ENCODE measurements at places on chromosomes 1 and 21.

- DNase-seq = no peak
These were observed 64.9 kb downstream of the TMEM53 start for GRCh38 chr1:44609412-44609767.

- no peak for DNase-seq
These were observed 241.9 kb downstream of the PTPRU start for GRCh38 chr1:29478151-29478791.

DNA sequence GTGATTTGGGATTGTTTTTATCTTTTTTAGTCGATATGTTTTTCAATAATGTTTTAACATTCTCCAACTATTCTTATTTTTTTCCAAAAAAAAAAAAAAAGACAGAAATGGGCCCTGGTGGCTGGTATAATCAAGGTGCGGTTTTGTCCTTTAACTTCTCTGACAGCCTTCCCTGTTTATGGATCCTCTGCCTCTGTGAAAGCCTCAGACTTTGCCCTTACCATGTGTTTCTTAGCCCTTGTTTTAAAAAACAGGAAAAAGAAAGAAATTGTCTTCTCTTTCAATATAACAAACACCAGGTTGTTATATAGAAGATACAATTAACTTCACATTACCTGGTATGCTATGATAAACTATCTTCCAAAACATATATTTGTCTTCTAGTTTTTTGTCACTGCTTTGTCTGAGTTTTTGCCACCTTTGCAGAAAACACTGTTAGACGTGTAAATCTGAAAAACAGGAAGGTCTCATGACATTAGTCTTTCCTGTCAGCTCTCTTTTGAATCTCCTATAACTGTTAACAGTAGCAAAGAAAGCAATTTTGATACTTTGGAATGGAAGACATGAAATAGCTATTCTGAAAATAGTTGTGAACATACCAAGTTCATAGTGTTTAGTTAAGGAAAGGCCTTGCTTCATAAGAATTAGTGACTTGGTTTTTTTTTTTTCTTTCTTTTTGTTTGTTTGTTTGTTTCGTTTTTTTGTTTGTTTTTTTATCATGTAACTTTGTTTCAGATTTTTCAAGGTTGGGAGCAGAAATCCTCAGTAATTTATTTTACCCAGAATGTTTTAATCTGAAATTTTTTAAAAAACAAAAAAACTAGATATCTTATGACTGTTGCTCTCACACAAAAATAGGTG is 31.7 kb upstream of the CACYBP start:
- DNase-seq = no peak

DNA sequence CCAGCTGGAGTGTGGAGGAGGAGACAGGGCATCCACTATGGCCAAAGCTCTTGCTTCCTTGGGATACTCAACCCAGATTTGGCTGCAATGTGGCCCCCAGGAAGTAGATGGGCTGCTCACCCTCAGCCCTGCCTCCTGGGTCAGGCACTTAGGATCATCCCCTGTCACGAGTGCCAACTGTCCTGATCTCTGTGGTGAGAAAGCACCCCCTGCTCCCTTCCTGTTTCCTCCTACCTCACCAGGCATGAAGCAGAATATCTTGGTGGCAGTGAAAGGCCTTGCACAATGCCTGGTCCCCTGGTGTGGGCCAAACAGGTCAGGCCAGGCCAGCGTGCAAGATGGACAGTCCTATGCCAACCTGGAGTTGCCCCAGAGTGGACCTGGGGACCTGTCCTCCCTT is 211.7 kb downstream of the GRIK3 start:
- DNase-seq = no peak

DNA sequence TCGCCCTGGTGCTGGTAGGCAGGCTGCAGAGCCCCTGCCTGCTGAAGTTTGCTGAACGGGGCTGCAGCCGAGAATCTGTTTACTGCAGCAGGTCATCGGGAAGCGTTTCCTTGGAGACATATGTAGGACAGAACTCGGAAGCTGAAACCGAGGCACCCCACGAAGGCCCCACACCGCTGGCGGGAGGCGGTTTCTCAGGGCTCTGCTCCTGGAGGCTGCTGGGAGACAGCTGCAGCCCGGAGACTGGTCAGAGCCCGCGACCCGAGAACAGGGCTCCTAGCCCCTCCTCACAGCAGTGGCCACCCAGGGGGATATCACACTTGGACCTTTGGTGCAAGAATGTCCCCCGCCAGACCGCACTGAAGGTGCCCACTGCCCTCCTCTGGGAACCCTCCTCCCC is 12.7 kb upstream of the PLCH2 start:
- DNase-seq = no peak

GRCh38 chr1:22907528-22907927 is 65.1 kb downstream of the LACTBL1 start:
- DNase-seq = no peak

- DNase-seq = peak; percentile 7
These were observed 36.5 kb upstream of the CD5L start for GRCh38 chr1:157878059-157878458.

GRCh38 chr1:66542811-66543767 is 9.1 kb downstream of the SGIP1 start:
- DNase-seq = peak; percentile 66

DNA sequence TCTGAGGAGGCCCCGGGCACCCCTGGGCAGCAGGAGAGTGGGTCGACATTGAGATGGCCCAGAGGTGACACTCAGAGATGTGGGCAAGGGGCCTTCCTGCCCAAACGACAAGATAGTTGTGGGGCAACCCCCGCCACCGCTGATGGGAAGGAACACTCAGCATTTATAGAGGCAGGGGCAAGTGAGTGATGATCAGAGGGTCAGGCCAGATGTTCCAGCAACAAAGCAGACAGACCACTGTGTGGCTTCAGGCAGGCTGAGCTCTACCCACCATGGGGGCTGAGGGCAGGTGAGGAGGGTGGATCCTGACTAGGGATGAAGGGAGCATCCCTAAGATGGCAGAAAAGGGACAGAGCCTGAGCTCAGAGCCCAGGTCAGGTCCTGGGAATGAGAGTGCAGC is 362.7 kb downstream of the PTPRU start:
- no peak for DNase-seq

DNA sequence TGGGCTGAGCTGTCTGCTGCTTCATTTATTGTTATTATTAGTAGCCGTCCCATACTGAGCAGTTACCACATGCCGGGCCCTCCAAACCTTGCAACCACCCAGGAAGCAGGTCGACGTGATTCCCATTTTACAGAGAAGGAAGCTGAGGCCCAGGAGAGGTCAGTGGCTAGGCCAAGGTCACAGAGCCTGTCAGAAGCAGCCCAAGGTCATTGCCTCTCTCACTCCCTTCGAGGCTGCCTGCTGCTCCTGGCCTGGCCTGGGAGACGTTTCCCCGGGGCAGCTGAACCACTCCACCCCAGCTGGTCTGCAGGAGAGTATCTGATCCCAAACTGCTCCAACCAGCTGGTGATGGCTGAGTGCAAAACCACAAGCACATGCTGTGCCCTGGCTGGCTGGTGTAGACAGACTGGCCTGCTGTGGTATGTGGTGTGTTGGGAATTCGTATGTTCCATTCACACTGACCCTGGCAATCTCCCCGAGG is 6.5 kb downstream of the PADI4 start:
- no peak for DNase-seq

DNA sequence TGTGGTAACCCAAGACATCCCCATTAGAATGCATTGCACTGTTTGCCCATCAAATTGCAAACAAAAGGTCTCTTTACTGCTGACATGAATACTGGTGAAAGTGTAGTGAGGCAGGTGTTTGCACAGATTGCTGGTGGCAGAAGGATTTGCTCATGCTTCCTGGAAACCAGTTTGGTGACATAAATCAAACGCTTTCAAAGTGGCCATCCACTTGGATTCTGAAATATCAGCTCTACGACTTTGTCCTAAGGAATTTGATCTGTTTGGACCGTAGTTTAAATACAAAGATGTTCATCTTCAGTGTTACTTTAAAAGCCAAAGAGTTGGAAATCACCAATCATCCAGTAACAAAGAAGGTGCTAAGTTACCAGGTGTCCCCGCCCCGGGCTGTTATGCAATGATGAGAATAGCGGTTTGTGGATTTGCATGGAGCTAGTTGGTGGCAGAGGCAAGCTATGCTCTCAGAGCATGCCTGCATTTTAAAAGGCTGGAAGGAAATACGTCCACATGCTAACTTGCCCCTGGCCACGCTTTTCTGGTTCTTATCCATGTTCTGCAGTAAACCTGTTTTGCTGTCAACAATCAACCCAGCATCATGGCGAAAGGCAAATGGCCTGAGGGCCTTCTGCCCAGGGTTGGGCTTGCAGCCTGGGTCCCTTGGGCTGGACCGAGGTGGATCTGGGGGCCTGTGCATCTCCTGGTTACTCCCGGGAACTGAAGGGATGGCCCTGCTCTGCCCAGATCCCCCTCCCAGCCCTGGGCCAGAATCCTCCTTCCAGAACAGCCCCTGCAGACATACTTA is 49.2 kb downstream of the UMODL1 start:
- DNase-seq = no peak

GRCh38 chr1:80427881-80428280 is 1372.9 kb upstream of the ADGRL2 start:
- DNase-seq = no peak

DNA sequence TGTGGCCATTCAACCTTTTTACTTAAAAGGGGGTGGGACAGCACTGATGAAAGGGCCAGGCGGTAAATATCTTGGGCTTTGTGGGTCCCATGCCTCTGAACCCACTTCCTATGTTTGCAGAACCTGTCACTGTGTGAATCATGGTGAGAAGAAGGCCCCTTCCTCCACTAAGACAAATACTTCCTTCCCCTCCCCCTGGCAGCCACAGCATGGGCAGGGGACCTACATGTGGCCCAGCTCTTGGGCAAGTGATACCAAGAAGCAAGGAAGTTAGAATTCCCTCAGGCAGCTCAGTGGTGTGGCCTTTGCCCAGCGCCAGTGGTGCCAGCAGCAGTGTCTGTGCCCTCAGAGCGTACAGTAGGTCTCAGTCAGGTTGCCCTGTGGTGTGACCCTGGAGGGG is 168.6 kb downstream of the TRIM33 start:
- no peak for DNase-seq

DNA sequence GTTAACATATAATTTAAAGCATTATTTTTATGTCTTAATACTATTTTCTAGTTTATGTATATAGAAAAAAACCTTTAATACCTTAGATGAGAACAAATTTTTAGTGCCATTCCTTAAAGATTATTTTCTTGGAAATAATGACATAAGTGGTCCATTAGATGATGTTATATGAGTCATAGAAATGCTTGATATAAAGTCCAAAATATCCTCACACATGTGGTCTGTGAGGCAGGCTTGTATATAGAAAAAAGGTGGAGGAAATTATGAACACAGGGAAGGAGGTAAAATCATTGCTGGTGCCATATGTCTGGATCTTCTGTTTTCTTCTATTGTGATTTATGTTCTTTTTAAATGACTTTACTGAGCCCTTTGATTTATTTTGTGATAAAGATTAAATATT is 79.3 kb downstream of the MAP3K7CL start:
- DNase-seq = no peak

DNA sequence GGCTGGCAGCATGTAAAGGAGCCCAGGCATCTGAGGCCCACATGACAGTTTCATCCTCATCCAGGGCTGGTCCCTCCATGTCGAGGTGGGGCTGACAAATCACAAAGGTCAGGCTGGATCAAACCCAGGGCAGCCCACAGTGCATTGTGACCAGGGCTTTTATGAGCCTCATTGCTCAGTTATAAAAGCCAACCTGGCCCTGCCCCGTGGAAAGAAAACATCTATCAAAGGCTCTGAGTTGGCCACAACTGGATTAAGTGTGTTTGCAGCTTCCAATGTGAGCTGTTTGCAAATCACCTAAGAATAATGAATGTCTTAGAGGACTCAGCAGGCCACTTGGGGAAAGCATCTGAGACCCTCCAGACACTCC is 45.4 kb downstream of the GRHL3 start:
- no peak for DNase-seq

GRCh38 chr1:27357281-27358037 is 9.3 kb downstream of the MAP3K6 start:
- no peak for DNase-seq

DNA sequence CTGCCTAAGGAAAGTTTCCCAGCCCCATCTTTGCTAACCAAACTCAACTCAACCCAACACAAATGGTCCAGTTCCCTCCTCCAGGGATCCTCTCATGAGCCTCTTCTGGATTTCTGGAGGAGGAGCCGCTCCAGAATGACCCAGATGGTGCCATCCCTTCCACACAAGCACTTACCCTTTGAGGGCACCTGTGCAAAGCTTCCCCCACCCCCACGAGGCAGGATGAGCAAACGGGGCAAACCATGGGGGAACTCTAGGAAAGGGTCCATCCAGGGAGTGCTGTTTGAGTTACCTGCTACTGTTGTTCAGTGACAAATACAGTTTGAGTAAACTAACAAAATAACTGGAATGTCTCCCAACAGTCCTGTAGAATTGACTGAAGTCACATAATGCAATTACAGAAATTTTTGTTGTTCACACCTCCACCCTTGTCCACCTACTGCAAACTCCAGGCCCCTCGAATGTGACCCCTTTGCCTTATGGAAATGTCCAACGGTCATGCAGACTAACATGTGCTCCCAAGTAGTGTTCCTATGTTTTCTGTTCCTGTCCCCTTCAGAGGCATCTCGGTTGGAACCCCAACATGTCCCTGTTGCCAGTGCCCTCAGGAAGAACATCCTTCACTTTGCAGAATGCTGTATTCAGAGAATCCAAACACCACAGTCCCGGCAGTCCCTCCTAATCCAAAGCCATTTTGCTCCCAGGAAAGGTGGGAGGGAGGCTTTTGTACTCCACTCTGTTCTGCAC is 160.1 kb downstream of the RRAGC start:
- DNase-seq = no peak

DNA sequence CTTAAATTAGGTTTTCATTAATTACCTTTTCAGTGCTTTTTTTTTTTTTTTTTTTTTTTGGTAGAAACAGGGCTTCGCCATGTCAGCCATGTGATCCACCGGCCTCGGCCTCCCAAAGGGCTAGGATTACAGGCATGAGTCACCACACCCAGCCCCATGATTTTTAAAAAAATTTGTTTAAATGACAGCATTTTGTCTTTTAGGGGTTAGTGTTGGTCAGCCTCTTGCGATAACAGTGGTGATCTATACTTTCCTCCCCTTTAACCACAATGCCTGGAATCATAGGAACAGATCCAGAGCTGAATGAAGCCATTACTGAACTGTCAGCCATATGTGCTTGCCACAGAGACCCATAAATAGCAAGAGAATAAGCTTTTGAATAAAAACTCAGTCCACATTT is 73.9 kb downstream of the CACHD1 start:
- DNase-seq = no peak

DNA sequence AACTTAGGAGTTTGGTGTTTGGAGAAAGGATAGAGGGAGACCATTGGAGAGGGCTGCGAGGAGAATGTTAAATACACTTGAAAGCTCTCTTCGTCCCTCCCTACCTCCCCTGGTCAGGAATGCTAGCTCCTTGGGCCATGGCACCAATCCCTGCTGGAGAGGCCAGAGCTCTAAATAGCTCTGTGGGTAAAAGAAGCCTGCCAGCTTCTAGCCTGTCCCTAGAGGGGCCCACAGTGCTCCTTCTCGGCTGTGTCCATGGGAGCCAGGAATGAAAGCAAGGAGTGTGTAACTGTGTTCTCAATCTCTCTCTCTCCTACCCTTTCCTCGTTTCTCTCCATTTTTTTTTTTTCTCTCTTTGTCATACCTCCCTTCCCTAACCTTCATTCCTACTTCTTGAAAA is at the start of gene CCDC190:
Gene CCDC190 (minus strand): TSS at position 75 of the 400 bp plus-strand sequence. CDS start 1,529 bp downstream, outside the sequence.
- DNase-seq = no peak

All from AG04450 (cell line).